Cerebellum (tissue), 4 donors: ENCODE measurements at places on chromosomes 3 and 15. TPM values are rescaled to one million over a fixed set of nuclear protein-coding genes. Genes with fewer than 3 reads are reported as not detected.

TMCO5A gene
- not detected for total RNA-seq

GP5 gene
- 0.09 TPM for total RNA-seq

GATM gene
- total RNA-seq, result 93.4 TPM

DOCK3 gene
- total RNA-seq, result 30.4 TPM

LYZL4 gene
- total RNA-seq, result not detected

NOX5 gene
- 0.09 TPM for total RNA-seq

PXYLP1 gene
- 47.0 TPM for total RNA-seq

SPINT1 gene
- total RNA-seq, result 7.7 TPM

SLC24A5 gene
- 0.18 TPM for total RNA-seq

SCG5 gene
- total RNA-seq, result 76.3 TPM

TEX55 gene
- not detected for total RNA-seq

GHRL gene
- total RNA-seq, result 0.64 TPM

PHLDB2 gene
- total RNA-seq, result 9.1 TPM

PTPRG gene
- 143 TPM for total RNA-seq

DNA sequence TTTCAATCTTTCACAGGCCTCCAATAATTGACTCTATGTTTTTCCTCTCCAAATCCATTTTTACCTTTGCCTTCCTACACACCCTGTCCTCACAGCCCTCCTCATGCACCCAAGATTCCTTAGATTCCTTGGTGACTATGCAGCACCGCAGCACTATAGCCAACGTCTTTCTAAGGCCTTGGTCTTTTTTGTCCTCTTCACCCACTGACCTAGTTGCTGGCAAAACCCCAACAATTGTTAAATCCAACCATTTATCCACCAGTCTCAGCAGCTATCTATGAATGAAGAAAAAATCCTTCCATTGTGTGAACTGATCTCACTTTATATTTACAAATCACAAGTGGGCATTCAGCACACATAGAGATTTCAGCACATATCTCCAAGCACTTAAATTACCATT lies 203.9 kb downstream of the VGLL3 start:
- no peak for DNase-seq

- no peak for DNase-seq
Observed at GRCh38 chr15:40787344-40787841, 17.6 kb downstream of the C15orf62 start.

- DNase-seq, result no peak
Observed at GRCh38 chr3:194352667-194353246, 1.6 kb upstream of the CPN2 start.

DNA sequence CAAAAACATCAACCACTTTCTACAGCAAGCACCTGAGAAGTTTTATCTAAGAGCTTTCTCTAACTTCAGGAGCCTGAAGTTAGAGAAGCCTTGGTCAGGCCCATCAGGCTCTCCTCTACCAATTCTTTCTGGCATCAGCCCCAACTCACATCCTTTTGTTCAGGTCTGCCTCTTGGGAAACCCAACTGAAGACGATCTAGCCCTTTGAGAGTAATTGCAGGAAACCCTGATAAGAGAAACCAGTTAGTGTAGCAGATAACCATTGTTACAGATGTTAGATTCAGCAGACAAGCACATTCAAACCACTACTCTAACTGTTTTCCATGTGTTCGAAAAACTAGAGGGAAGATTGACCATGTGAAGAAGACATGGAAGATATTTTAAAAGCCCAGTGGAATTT lies 27.0 kb upstream of the DYNC1LI1 start:
- DNase-seq, result no peak

GRCh38 chr3:33787328-33788009 lies 11.0 kb upstream of the PDCD6IP start:
- DNase-seq, result peak; percentile 65

- DNase-seq, result no peak
Observed at GRCh38 chr3:190003068-190003467, 117.6 kb downstream of the P3H2 start.

GRCh38 chr15:100889385-100890050 lies 9.9 kb downstream of the ALDH1A3 start:
- DNase-seq, result no peak

DNA sequence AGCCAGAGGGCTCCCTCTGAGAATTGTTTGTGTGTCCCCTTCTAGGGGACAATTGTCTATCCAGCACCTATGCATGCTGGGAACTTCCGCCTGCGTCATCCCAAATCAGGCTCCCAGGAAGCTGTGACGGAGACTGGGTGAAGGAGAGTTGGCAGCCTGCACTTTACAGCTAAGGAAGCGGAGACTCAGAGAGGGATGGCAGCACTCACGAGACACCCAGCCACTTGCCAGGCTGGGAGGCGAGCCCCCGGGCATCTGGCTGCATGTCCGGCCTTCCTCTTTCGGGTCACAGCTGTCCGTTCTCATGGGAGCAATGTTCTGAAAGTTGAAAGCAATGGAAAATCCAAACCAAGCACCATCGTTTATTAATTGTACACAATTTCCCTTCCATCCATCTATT lies 45.5 kb upstream of the SLC6A11 start:
- DNase-seq, result no peak

DNA sequence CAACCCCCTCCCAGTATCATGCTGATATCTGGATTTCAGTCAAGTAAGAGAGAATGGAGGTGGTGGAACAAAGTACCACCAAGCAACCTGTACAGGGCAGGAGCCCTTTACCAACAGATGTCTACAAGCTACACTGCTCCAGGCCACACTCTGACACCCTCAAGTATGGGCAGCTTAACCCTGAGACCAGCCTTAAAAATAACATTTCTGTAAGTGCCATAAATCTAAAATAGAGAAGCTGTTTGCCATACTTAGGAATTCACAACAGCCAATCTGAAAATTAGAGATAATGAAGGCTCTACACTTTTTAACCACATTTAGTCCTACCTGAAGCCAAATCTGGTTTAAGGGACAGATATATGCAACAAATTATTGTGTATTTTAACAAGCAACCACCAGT lies 59.7 kb downstream of the C3orf70 start:
- no peak for DNase-seq

- DNase-seq, result no peak
Observed at GRCh38 chr15:59999612-60000112, 4.4 kb upstream of the FOXB1 start.

- no peak for DNase-seq
Observed at GRCh38 chr15:53454843-53455721, 304.4 kb downstream of the WDR72 start.

DNA sequence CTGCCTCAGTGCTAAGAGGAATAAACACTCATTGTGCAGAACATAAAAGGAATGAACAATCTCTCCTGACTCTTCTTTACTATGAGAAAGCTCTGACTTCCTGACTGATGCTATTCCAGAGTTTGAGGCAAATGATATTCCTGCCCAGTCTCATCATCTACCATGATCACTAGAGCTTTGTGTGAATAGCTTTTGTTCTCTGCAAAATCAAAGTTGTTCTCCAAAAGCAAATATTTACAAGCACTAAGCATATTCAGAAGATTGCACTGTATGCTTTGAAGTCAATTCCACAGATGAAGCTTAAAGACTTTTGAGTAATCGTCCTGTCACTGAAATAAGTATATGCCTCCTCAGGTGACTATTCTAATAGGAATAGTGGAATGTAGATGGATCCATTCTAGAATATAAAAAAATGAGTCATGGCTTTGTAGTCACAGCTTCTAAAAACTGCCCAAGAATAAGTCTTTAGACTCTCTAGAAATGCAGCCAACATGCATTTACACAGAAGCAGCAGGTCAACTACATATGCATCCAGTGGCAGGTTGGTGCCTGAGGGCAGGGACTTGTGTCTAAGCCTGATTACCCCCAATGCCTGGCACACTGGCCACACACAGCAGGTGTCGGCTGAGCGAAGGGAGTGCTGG lies 34.6 kb downstream of the TNFAIP8L3 start:
- DNase-seq, result no peak

DNA sequence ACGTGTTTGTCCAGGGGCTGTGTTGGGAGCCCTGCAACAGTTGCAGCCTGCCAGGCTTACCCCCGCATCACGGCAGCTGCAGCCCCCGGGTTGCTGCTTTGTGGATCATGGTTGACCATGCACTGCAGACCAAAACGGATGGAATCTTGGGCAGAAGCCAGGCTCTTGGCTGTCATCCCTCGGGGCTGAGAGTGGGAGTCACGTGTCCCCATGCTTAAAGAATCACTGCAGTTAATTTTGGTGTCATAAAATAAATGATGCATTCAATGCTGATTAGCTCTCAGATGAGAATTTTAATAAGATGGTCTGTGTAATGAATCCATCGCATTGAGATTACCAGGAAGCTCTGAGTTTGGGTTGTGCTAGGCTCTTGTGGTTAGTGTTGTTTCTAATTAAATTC lies 115.6 kb downstream of the CHDH start:
- peak; percentile 72 for DNase-seq

DNA sequence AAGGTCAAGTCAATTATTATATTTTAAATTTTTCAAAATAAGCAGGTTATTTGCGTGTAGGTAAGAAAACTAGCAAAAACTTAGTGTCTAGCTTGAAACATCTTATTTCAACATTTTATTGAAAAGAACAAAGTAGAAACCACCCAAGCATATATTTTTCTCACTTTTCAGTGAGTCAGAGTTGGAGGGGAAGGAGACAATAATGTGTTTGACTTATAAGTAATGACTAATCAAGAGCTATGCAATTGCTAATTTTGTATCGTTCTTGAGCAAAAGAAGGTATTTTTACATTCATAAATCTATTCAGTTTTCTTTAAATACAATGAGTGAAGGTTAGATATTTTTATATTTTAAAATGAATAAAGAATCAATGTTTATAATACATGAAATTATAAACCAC lies 54.4 kb upstream of the P2RY1 start:
- no peak for DNase-seq

- no peak for DNase-seq
Observed at GRCh38 chr3:30628901-30629590, 22.6 kb downstream of the TGFBR2 start.

- no peak for DNase-seq
Observed at GRCh38 chr3:72343078-72343477, 505.2 kb downstream of the SHQ1 start.

GRCh38 chr3:139585820-139586219 lies 46.3 kb upstream of the RBP1 start:
- DNase-seq, result no peak

DNA sequence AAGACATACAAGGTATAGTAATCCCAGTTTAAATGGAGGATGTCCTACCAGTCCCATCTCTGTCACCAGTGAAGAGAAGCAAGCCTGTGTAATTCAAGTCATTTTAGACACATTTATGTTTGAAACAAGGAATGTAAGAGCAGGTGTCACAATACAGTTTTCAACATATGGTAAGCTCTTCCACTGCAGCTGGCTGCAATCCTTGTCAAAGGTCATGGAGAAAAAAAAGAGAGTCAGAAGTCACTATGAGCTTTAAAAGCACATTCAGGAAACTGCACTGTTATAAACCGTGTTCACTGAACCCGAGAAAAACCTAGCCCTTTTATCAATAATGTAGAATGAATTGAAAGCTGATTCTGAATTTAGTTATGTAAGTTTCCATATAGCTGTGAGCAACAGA lies 206.4 kb downstream of the NAALADL2 start:
- no peak for DNase-seq

GRCh38 chr3:101383656-101384055 lies 63.3 kb upstream of the IMPG2 start:
- DNase-seq, result no peak

GRCh38 chr15:85871545-85871944 lies 76.8 kb upstream of the KLHL25 start:
- DNase-seq, result no peak

DNA sequence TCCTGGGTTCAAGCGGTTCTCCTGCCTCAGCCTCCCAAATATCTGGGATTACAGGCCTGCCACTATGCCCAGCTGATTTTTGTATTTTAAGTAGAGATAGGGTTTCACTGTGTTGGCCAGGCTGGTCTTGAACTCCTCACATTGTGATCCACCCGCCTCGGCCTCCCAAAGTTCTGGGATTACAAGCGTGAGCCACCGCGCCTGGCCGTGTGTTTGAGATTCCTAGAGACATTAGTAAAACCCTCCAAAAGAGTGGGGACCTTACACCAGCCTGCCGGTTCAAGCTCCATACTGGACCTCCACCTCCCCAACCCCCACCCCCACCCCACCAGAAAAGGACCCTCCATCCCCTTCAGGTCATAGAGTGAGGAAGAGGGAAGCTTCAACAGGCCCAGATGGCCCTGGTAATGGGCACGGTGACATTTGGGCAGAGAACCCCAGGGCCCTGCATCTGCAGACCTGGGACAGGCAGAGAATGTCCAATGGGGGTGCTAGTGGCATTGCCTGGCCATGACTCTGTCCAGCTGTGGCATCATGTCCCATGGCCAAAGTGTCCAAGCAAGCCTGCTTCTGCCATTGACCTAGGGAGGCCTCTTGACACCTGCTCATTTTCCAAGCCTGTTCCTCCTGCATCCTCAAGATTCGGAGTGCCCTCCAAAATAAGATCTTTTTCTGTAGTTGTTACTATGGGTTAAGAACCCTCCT lies 108.9 kb upstream of the KLF13 start:
- no peak for DNase-seq

DNA sequence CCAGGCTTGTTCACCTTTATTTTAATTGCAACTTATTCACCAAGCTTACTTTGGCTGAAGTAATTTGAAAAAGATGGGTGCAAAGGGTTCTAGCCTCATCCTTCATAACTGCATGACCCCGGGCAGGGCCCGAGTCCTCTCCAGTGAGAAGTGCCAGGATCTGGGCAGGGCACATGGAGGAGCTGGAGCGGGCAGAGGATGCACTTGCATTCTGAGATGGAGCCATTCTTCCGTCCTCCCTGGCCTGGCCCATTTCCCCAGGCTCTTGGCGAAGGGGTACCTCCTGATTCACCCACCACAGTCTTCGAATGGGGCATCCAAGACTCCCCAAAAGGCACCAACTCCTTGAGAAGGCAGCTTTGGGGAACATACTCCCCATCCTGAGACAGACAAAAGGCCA lies 22.5 kb upstream of the PLXND1 start:
- no peak for DNase-seq

GRCh38 chr15:63483521-63484371 lies 20.6 kb upstream of the USP3 start:
- DNase-seq, result no peak

- no peak for DNase-seq
Observed at GRCh38 chr3:63067999-63068645, 192.9 kb upstream of the CADPS start.

DNA sequence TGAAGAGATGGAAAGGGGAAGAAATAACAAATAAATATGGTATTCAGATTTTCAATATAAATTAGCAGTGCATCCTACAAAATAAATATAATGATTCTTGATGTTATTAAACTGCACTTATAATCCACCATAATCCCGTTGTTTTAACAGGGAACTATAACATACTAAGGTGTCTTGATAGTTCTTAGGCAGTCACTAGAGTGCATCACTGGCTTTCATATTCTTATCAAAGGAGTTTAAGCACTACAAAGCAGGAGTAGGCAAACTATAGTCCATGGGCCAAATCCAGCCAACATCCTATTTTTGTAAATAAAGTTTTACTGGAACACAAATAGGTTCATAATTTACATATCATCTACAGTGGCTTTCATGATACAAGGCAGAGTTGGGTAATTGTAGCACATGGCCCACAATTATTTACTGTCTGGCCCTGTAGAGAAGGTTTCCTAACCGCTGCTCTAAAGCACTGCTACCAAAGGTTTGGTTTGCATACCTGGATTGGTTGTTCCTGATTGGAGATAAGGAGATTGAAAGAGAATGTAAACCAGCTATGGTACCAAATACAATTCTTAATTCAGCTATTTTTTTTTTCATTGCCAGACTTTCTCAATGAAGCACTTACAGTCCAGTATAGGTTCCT lies 104.3 kb downstream of the ZNF280D start:
- DNase-seq, result no peak
